ENCODE measurements at places on chromosomes 11 and 22. TPM values are rescaled to one million over a fixed set of nuclear protein-coding genes. Genes with fewer than 3 reads are reported as not detected.
A peak's percentile ranks its signal among the peaks of the same experiment; 100 is the strongest.

DNA sequence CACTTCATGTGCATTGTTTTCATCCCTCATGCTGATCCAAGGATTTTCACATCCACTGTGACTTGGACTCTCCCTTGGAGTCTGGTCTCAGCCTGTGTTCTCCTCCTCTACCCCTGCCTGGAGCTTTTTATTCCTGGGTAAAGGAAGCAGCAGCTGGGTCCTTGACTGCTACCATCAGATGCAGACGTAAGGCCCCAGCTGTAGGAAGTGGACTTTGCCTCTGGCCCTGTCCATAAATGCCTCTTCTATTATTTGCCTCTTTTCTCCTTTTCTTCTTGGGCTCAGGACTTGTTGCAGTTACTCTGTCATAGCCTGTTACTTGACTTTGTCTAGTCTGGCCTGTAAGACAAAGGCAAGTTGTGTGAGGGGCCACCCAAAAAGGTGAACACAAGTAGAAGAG is 303.8 kb downstream of the NXPE2 start:
- no peak overlapping the region for H3K4me3 ChIP-seq
- no peaks in the 10 kb centered on the region for H3K36me3 ChIP-seq
- no peak overlapping the region for H3K27ac ChIP-seq
- H3K27me3 ChIP-seq: no peaks in the 10 kb centered on the region

DNA sequence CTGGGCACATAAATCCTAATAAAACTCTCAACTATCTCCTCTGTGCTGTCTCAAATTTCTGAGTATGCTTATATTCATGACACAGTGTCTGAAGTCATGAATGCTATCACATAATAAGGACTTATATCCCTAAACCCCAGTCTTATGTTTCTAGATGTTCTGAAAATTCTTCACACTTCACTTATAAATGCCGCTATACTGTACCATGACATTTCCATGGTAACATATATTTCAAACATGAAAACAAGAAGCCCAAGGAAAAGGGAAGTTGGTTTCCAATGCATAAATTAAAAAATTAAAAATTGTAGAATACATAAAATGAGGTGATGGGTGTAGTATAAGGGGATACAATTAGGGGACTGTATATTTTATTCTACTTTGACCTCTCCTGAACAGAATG is 11.7 kb downstream of the GVQW3 start:
- H3K4me1 ChIP-seq: no peaks in the 10 kb centered on the region
- DNase-seq: no peak
- H3K27me3 ChIP-seq: no peaks in the 10 kb centered on the region
- no peak overlapping the region for H3K27ac ChIP-seq
- no peak overlapping the region for H3K4me3 ChIP-seq

MPEG1 gene
- 3.9 TPM for total RNA-seq

SHISAL1 gene
- 7.6 TPM for total RNA-seq

GRCh38 chr11:113447621-113448315 is 27.4 kb downstream of the DRD2 start:
- no peak overlapping the region for H3K4me3 ChIP-seq
- no peak overlapping the region for H3K27ac ChIP-seq
- H3K27me3 ChIP-seq: no peaks in the 10 kb centered on the region
- no peaks in the 10 kb centered on the region for H3K36me3 ChIP-seq
- DNase-seq: no peak

APOA5 gene
- total RNA-seq: not detected

DNA sequence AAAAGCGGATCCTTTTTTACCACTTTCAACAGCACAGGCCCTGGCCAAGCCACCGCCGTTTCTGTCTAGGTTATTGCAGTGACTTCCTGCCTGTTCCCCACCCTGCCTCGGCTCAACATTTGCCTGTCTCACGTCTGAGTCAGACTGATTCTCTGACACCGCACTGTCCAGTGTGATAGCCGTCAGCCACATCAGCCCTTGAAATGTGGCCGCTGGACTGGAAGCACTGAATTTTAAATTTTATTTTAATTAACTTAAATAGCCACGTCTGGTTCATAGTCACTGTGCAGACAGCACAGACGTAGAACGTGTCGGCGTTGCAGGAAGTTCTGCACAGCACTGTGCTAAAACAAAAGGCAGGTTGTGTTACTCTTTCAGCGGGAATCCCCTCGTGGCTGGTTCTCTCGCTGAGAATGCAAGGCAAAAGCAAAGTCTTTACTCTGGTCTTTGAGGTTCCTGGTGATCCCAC is 56.3 kb upstream of the ADSL start:
- no peaks in the 10 kb centered on the region for H3K27me3 ChIP-seq
- H3K36me3 ChIP-seq: peaks cover 39% of the 10 kb centered on the region
- no peak for DNase-seq
- no peak overlapping the region for H3K27ac ChIP-seq
- no peaks in the 10 kb centered on the region for H3K4me1 ChIP-seq

DNA sequence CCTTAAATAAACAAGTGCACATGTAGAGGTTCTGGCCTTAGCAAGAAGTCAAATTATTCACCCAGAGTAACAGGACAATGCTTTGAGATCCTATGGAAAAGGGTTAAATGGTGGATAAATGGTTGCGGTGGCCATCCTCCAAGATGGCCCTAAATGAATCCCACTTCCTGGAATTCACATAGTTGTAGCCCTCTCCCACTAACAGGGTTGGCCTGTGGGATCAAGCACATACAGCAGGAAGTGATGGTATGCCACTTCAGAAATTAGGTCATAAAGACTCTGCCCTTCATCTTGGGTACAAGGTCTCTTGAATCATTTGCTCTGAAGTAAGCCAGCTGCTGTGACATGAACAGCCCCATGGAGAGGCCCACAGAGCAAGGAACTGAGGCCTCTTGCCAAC is 1.8 kb downstream of the ZNF280B start:
- peaks cover 8% of the 10 kb centered on the region for H3K4me1 ChIP-seq
- H3K27ac ChIP-seq: no peak overlapping the region
- no peaks in the 10 kb centered on the region for H3K27me3 ChIP-seq
- H3K4me3 ChIP-seq: no peak overlapping the region
- DNase-seq: no peak

- H3K36me3 ChIP-seq: no peaks in the 10 kb centered on the region
- peaks cover 45% of the 10 kb centered on the region for H3K4me1 ChIP-seq
- H3K27me3 ChIP-seq: no peaks in the 10 kb centered on the region
- no peak overlapping the region for H3K4me3 ChIP-seq
These were observed 97.8 kb downstream of the ME3 start for GRCh38 chr11:86574493-86575207.

- H3K27me3 ChIP-seq: no peaks in the 10 kb centered on the region
- no peaks in the 10 kb centered on the region for H3K36me3 ChIP-seq
- no peaks in the 10 kb centered on the region for H3K4me1 ChIP-seq
- H3K27ac ChIP-seq: no peak overlapping the region
- H3K4me3 ChIP-seq: no peak overlapping the region
- DNase-seq: peak; percentile 62
These were observed 83.4 kb upstream of the SHISAL1 start for GRCh38 chr22:44396021-44396726.

VPREB1 gene
- not detected for total RNA-seq

GRCh38 chr11:783581-784015 is 6.3 kb downstream of the CEND1 start:
- no peaks in the 10 kb centered on the region for H3K36me3 ChIP-seq
- H3K27me3 ChIP-seq: no peaks in the 10 kb centered on the region
- peak overlapping the region; percentile 50 for H3K27ac ChIP-seq
- no peak for DNase-seq
- H3K4me3 ChIP-seq: no peak overlapping the region
- peaks cover 22% of the 10 kb centered on the region for H3K4me1 ChIP-seq

KCNK4 gene
- total RNA-seq: 0.98 TPM

DNA sequence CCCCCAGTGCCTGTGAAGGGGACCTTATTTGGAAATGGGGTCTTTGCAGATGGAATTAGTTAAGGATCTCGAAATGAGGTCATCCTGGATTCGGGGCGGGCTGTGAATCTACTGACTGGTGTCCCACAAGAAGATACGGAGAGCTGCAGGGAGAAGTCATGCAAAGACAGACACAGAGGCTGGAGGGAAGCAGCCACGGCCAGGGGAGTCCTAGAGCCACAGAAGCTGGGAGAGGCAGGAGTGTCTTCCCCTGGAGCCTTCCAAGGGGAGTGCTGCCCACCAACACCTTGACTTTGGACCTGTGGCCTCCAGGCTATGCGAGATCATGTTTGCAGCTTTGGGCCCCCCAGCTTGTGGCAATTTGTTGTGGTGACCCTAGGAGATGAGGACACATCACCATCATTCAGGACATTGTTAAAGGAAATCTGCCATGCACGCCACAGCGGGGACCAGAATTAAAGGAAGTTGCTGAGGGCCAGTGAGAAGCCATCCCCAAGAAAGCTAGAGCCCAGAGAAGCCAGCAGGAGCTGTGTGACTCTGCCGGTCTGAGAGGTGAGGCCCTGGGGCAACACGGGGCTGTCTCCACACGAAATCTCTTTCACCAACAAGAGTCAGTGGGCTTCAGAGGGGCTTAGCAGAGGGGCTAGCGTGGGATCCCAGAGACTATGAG is 434.7 kb downstream of the BRD1 start:
- no peak overlapping the region for H3K4me3 ChIP-seq
- DNase-seq: peak; percentile 74
- no peaks in the 10 kb centered on the region for H3K36me3 ChIP-seq
- no peak overlapping the region for H3K27ac ChIP-seq
- no peaks in the 10 kb centered on the region for H3K4me1 ChIP-seq
- H3K27me3 ChIP-seq: peaks cover 2% of the 10 kb centered on the region

DNA sequence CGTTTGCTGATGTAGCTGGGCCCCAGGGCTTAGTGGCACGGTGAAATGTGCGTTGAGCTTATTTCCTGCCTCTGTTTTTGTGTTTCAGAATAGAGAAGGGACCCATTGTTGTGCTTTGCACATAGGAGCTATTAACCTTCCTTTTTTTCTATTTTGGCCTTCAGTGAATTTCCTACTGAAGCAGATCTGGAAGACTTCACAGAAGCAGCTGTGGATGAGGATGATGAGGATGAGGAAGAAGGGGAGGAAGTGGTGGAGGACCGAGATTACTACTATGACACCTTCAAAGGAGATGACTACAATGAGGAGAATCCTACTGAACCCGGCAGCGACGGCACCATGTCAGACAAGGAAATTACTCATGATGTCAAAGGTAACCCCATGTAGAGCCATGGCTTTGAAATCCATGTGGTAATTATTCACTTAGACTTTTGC is 37.4 kb upstream of the ST14 start:
- no peak overlapping the region for H3K4me3 ChIP-seq
- H3K36me3 ChIP-seq: peaks cover 19% of the 10 kb centered on the region
- peaks cover 19% of the 10 kb centered on the region for H3K4me1 ChIP-seq
- no peak overlapping the region for H3K27ac ChIP-seq
- no peak for DNase-seq

GRCh38 chr22:49303061-49303735 is 524.5 kb downstream of the BRD1 start:
- peak; percentile 64 for DNase-seq
- H3K27me3 ChIP-seq: no peaks in the 10 kb centered on the region
- H3K36me3 ChIP-seq: no peaks in the 10 kb centered on the region
- H3K27ac ChIP-seq: no peak overlapping the region
- H3K4me1 ChIP-seq: no peaks in the 10 kb centered on the region
- H3K4me3 ChIP-seq: no peak overlapping the region

GRCh38 chr11:63504054-63504453 is 1.8 kb upstream of the LGALS12 start:
- H3K4me3 ChIP-seq: no peak overlapping the region
- H3K27me3 ChIP-seq: no peaks in the 10 kb centered on the region
- no peaks in the 10 kb centered on the region for H3K36me3 ChIP-seq
- H3K27ac ChIP-seq: no peak overlapping the region

PANX2 gene
- 4.2 TPM for total RNA-seq

GRCh38 chr11:8826139-8826786 is 84.7 kb upstream of the AKIP1 start:
- H3K4me1 ChIP-seq: no peaks in the 10 kb centered on the region
- H3K36me3 ChIP-seq: no peaks in the 10 kb centered on the region
- peak overlapping the region; percentile 17 for H3K27ac ChIP-seq
- DNase-seq: no peak
- no peak overlapping the region for H3K4me3 ChIP-seq

OR10A4 gene
- total RNA-seq: not detected

PLAAT3 gene
- 17.2 TPM for total RNA-seq

SCGB2A2 gene
- total RNA-seq: not detected

ZNRF3 gene
- 7.9 TPM for total RNA-seq

GRCh38 chr11:72871119-72871518 is 56.9 kb downstream of the ATG16L2 start:
- H3K27me3 ChIP-seq: no peaks in the 10 kb centered on the region
- no peak overlapping the region for H3K4me3 ChIP-seq
- no peaks in the 10 kb centered on the region for H3K4me1 ChIP-seq
- DNase-seq: no peak
- no peaks in the 10 kb centered on the region for H3K36me3 ChIP-seq

DNA sequence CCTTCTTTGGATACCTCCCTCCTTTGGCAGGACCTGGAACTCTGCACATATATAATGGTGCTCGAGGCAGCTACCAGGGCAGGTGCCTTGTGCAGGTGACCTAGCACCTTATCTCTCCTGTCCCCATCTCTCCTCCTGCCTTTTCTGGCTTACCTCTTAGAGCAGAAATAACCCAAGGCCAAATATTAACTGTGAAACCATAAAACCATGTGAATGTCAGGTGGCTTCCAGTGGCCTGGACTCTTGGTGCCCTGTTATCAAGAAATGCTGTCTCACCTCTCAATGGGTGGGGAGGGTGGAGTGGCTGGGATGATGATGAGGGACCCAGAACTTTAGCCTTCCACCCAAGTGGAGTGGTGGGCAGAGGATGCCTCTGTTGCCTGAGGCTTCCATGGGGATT is 42.9 kb downstream of the YWHAH start:
- H3K27me3 ChIP-seq: no peaks in the 10 kb centered on the region
- no peaks in the 10 kb centered on the region for H3K4me1 ChIP-seq
- H3K4me3 ChIP-seq: no peak overlapping the region
- no peak overlapping the region for H3K27ac ChIP-seq

LMO2 gene
- total RNA-seq: 26.5 TPM

SLC17A6 gene
- total RNA-seq: not detected

- no peak overlapping the region for H3K27ac ChIP-seq
- H3K27me3 ChIP-seq: no peaks in the 10 kb centered on the region
- H3K4me3 ChIP-seq: no peak overlapping the region
- peaks cover 7% of the 10 kb centered on the region for H3K36me3 ChIP-seq
- H3K4me1 ChIP-seq: no peaks in the 10 kb centered on the region
- DNase-seq: no peak
These were observed 25.3 kb upstream of the TESMIN start for GRCh38 chr11:68776442-68777235.

PTGDR2 gene
- 0.25 TPM for total RNA-seq

DNA sequence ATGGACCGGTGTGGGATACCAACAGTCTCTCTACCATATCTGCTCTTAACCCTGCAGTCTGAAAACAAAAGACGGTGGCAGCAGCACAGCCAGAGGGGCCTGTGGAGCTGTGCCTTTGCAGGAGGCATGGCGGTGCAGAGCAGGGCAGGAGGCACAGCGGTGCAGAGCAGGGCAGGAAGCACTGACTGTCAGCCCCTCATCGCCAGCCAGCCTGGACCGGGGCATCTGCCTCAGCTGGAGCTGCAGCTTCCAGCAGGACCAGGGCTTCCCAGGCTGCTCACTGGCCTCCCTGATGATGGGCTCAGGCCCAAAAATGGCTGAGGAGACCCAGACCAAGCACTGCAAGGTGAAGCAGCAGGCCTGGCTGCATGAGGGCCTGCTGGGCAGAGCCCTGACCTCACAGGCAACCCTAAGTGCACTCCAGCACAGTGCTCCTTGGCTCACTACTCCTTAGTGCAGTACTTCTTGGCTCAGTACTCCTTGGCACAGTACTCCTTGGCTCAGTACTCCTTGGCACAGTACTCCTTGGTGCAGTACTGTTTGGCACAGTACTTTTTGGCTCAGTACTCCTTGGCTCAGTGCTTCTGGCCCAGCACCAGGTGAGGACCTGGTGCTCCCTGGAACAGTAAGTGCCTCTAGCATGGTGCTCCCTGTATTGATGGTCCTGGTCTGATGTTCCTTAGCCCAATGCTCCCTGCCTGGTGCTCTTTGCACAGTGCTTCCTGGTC is 78.0 kb downstream of the DHCR7 start:
- no peak overlapping the region for H3K4me3 ChIP-seq
- no peak overlapping the region for H3K27ac ChIP-seq
- no peaks in the 10 kb centered on the region for H3K4me1 ChIP-seq
- H3K36me3 ChIP-seq: no peaks in the 10 kb centered on the region
- H3K27me3 ChIP-seq: no peaks in the 10 kb centered on the region

Measured in vagina (tissue), 2 donors.